ENCODE measurements at places on chromosomes 11 and 22.

DNA sequence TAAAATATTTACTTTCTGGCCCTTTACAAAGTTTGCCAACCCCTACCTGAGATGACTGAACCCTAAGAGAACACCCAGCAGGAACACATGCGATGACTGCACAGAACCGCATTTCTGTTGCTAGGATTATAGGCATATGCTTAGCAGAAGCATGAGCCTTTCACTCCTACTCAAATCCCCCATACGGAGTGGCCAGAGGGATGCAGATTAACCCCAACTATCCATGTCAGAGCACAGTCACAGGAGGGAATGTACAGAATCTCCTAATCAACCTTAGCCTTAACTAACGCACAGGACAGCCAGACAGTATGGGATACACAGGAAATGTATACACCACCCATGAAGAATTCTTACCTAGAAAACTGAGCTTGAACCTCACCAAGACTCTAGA, 6.2 kb downstream of the HPS4 start:
- no peak for DNase-seq

- DNase-seq: no peak
Measured at GRCh38 chr11:94586546-94586945, 19.4 kb downstream of the PIWIL4 start.

DNA sequence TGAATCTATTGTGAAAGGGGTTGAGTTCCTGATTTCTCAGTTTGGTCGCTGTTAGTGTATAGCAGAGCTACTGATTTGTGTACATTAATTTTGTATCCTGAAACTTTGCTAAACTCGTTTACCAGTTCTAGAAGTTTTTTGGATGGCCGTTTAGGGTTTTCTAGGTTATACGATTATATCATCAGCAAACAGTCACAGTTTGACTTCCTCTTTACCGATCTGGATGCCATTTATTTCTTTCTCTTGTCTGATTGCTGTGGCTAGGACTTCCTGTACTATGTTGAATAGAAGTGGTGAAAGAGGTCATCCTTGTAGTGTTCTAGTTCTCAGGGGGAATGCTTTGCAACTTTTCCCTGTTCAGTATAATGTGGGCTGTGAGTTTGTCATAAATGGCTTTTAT, 24.6 kb upstream of the OOSP4B start:
- no peak for DNase-seq

DNA sequence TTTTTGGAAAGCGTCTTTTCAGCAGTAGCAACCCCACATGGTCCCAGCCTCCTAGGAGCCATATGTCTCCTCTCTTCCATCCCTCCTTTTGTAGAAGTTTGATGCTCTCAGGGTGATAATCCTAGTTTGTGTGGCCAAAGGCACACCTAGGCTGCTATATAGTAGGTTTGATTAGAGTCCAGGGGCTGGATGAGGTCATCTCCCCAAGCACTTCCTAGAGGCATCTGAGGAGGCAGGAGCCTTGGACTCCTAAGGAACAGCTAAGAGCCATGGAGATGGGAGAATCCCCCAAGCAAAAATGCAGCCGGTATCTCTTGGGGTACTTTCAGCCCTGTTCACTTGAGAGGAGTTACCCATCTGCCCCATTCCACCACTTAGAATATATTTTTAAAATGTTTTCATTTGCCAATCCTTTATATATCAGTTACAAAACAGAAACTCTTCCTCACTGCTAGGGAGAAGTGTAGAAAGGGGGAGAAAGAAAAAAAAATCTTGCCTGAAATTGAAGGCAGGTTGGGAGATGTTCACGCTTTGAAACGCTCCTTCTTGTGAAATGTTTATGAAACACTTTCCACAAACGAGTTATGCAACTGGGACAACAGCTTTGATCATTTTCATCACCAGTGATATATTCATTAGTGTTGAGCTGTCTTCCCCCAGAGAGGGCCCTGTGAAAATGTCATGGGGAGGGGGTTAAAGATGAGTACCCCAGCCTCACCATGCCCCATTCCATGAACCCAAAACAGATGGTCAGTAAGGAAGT, 31.9 kb upstream of the TLCD5 start:
- DNase-seq: no peak

GRCh38 chr22:39498368-39498767, 3.7 kb upstream of the MIEF1 start:
- no peak for DNase-seq

- DNase-seq: no peak
Measured at GRCh38 chr11:127632976-127633680, 632.6 kb upstream of the KIRREL3 start.

- DNase-seq: no peak
Measured at GRCh38 chr22:42792909-42793847, 63.9 kb downstream of the ARFGAP3 start.

DNA sequence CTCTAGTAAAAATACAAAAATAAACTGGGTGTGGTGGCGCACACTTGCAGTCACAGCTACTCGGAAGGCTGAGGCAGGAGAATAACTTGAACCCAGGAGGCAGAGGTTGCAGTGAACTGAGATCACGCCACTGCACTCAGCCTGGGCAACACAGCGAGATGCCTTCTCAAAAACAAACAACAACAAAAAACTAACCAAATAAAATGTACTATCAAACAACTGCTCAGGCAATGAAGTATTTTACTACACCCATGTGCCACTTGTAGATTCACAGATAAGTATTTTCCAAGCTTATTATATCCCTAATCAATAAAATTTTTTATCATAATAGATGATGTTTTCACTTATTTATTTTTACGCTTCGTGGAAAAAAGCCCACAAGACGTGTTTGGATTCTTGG, 924 bp downstream of the C11orf65 start:
- no peak for DNase-seq

DNA sequence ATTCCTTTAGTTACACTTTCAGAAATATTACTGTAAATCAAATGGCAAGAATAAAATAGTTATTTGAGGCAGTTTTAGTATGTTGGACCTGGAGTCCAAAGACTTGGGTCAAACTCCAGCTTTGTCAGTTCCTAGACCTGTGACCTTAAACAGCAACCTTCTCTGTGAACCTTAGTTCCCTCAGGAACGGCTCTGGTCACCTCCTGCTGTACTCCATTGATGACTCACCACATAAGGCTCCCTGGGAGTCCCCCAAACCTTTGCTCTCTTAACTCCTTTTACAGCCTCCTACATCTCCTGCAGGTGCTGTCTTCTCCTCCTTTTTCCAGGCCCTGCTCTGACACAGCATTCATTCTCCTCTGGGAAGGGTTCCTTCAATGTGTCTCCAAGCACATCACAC, 29.1 kb downstream of the LIMK2 start:
- DNase-seq: no peak

DNA sequence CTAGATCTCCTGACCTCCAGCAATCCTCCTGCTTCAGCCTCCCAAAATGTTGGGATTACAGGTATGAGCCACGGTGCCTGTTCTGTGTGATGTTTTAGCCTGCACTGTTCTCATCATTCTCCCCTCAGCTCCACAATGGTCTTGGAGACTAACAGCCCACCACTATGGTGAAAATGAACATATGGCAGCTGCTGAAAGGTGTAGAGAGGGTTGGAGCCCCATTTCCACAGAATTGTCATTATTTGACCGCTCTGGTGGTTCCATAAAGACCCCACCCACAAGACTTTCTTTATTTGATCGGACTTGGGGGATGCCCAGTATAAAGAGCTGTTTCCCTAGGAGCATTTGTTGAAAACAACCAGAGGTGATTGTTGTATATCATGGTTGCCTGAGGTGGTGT, 67.9 kb upstream of the SEPTIN5 start:
- DNase-seq: no peak

- no peak for DNase-seq
Measured at GRCh38 chr11:65899356-65900124, 648 bp downstream of the FOSL1 start.

DNA sequence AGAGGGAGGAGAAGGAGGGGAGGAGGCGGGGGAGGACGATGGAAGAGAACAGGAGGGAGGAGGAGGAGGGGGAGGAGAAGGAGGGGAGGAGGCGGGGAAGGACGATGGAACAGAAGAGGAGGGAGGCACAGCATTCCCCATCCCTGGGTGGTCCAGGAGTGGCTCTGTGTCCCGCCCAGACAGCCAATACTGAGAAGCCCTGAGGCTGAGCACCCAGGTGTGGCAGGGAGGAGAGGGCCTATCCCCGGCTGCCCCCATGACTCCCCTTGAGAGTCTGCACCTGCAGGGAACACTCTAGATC, 717 bp downstream of the MRGPRE start:
- no peak for DNase-seq

DNA sequence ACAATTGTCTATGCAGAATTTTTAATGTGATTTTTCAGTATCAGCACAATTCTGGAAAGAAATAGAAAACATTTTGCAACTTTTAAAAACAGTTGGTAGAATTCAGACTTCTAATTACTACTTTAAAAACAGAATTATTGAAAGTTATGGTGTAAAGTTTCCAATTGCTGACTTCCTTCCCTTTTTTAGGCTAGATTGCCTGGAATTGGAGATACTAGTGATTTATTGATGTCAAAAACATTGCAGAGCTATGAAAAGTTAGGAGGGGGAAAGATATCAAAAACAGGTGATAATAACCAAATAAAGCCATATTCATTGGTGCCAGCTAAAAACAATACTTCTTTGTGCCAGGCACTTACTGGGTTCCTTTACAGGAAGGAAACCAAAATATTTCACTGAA, 485.5 kb downstream of the TMEM135 start:
- DNase-seq: no peak

GRCh38 chr11:60280412-60280811, at the start of gene MS4A4A:
MS4A4A (plus strand) TSS chr11:60280666; CDS start chr11:60280676, 10 bp downstream.
- DNase-seq: no peak

GRCh38 chr11:29163231-29163630, 853.6 kb downstream of the KCNA4 start:
- no peak for DNase-seq

DNA sequence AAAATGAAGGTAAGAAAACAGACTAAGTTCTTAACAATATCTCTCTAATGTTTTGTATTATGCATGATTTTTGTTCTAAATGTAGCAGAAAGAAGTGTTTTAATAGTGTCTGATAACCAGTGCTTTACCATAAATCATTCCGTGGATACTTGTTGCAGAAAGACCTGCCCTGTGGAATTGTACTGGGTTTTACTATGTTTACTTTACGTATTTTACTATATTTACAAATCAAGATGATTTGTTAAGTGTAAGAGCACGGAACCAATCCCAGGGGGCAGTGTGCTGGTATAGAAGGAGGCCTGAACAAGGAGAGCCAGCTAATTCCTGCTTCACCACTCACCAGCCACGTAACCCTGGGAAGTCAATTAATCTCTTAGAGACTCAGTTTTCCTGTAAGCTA, 1.4 kb downstream of the HTR3B start:
- DNase-seq: no peak

DNA sequence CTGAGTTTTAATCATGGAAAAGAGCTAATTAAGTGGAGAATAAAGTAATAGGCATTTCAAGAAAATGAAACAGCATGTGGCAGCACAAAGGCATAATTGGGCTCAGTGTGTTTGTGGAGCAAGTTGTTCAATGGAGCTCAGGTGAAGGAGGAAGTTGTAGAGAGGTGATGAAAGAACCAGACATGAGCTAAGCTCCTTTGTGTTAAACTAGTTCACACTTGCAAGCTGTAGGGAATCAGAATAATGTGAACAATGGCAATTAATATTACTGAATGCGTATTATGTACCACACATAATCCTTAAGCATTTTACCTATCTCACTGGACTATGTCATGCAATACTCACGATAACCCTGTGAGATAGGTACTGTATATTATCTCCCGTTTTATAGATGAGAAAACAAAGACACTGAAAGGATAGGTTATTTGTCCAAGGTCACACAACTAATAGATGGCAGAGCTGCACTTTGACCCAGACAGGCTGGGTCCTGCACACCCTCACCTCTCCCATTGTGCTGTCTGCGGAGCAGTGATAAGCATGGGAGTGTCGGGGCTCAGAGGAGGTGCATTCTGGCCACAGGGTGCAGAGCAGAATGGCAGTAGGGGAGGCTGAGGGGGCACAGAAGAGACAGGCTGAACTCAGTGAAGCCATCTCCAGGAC, 8.9 kb downstream of the OLFML1 start:
- no peak for DNase-seq

- no peak for DNase-seq
Measured at GRCh38 chr11:61598886-61599868, 18.3 kb upstream of the SYT7 start.

- DNase-seq: no peak
Measured at GRCh38 chr11:72751116-72752087, 806 bp downstream of the ARAP1 start.

Measured in progenitor cell of endocrine pancreas (in vitro differentiated cells).